ENCODE measurements at places on chromosomes 16 and 17. TPM values are rescaled to one million over a fixed set of nuclear protein-coding genes. Genes with fewer than 3 reads are reported as not detected.

- peaks cover 2% of the 10 kb centered on the region for H3K4me1 ChIP-seq
- no peak overlapping the region for H3K27ac ChIP-seq
- H3K36me3 ChIP-seq, result peaks cover 37% of the 10 kb centered on the region
- H3K4me3 ChIP-seq, result no peak overlapping the region
These were observed 37.6 kb downstream of the CTU2 start for GRCh38 chr16:88743693-88744576.

DNA sequence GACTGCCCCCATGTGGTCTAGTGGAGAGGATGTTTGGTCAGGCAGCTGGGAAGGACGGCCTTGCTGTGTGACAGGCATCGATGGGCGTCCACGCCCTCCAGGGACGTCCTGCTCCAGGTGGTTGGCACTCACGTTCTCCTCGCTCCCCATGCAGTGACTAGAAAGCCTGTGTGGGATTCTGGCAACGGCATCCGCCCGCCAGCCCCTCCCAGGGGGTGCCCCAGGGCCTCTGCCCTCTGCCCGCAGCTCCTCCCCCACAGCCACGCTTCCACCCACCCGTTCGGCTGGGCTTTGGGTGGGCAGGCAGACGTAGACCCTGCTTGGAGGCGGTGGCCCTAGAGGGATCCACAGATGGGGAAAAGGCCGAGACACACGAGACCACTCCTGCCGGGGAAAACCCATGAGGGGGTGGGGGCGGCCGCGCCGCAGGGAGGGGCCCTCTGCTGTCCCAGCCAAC is 4.7 kb upstream of the IL17C start:
- H3K4me1 ChIP-seq, result peaks cover 2% of the 10 kb centered on the region
- H3K27me3 ChIP-seq, result peaks cover 5% of the 10 kb centered on the region
- no peak overlapping the region for H3K27ac ChIP-seq
- H3K36me3 ChIP-seq, result peaks cover 13% of the 10 kb centered on the region

The SLC16A13 gene
- total RNA-seq, result 0.26 TPM

DNA sequence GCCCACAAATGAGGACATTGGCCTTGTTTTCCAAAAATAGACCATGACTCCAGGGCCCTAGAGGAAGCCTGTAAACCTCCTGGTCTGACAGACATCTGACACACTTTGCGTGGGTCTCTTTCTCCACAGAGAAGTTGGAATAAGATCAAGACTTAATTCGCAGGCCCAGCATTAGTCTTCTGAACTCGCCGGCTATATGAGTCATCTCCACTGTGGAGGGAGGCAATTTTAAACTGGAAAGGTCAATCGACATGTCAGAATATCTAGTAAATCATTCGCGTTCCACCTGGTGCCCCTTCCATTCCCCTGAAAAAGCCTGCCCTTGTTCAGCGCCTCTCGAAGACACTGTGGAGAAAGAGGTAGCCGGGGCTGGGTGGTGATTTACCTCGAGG is 140.1 kb downstream of the CLEC16A start:
- peaks cover 2% of the 10 kb centered on the region for H3K36me3 ChIP-seq
- no peaks in the 10 kb centered on the region for H3K27me3 ChIP-seq
- H3K27ac ChIP-seq, result peak overlapping the region; percentile 79
- peaks cover 62% of the 10 kb centered on the region for H3K4me1 ChIP-seq
- no peak overlapping the region for H3K4me3 ChIP-seq

GRCh38 chr16:28538733-28539596 is at the start of gene NUPR1:
Gene NUPR1 (minus strand): TSS chr16:28538974. CDS start chr16:28538907, 67 bp downstream.
- peak within 1 kb of the TSS; percentile 85 for H3K4me3 ChIP-seq
- H3K36me3 ChIP-seq, result peaks cover 5% of the 10 kb centered on the region
- H3K27ac ChIP-seq, result peak within 1 kb of the TSS; percentile 92
- peaks cover 10% of the 10 kb centered on the region for H3K4me1 ChIP-seq
- DNase-seq, result peak; percentile 99

DNA sequence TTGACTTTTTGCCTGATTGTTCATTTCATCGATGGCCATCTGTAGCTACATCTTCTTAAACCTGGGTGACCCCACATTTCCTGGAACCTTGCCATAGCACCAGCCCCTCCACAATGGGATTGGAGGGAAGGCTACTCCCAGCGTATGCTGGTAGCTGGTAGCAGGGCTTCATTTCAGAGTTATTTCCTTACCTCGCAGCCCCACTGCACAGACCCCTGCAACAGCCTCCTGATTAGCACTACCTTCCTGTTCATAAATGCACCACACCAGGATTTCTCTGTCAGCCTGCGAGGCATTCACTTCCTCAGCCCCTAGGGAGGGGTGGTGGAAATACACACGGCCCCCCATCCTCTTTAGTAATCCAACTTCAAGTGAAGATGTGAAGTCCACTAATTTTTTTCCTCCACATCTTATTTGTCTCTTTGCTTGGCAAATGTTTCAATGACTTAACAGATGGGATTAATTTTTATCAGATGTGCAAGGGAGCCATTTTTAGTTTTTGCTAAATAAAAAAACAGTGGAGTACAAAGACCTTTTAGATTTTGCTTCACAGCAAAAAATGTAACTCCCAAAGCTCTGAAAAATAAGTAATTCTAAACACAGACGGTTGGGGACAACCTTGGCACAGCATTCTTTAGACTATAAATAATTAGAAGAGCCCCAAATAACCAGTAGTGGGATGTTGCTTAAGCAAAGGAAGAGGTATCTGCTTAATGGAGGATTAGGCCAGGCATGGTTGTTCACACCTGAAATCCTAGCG is 76.6 kb downstream of the CLEC16A start:
- H3K4me1 ChIP-seq, result peaks cover 8% of the 10 kb centered on the region
- DNase-seq, result no peak
- H3K27ac ChIP-seq, result no peak overlapping the region
- no peaks in the 10 kb centered on the region for H3K27me3 ChIP-seq
- H3K4me3 ChIP-seq, result no peak overlapping the region

The BICDL2 gene
- total RNA-seq, result not detected

- H3K4me3 ChIP-seq, result no peak overlapping the region
- H3K4me1 ChIP-seq, result peaks cover 32% of the 10 kb centered on the region
- no peaks in the 10 kb centered on the region for H3K36me3 ChIP-seq
These were observed 3.3 kb downstream of the ABCC3 start for GRCh38 chr17:50637829-50638605.

The TMEM204 gene
- 10.3 TPM for total RNA-seq

The RNF222 gene
- not detected for total RNA-seq

DNA sequence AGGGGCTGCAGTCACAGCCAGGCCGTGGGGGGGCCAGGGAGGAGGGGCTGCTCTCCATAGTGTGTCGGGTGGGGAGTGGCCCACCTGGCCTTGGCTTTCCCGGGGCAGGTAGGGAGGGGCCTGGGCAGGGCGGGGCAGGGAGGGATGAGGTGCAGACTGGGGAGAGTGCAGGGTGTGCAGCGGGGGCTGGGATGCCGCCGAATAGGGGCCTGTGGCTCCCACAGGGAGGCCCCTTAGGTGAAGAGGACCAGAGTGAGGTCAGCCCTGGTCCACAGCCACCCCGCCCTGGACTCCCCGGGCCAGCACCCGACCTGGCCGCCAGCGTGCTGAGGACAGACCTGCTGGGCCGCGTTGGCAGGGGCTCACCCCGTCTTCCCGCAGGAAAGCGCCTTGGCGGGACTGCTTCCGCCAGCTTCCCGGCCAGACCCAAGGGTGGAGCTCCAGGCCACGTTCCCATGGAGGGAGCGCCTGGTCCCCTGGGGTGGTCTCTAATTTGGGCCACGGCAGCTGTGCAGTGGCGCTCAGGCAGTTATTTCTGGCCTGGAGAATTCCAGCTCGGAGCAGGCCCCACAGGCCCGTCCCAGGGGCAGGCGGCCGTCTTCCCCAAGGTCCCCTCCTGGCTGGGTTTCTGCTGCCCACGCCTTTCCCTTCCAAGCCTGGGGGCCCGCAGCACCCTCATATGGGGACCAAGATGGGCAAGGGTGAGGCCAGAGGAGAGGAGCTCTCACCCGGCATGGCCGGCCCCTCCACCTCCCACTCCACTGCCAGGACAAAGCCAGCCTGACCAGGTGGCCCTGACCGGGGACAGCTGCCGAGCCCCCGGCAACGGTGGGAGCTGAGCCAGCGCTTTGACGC is 27.9 kb downstream of the CACNA1H start:
- H3K4me1 ChIP-seq, result peaks cover 9% of the 10 kb centered on the region
- no peaks in the 10 kb centered on the region for H3K27me3 ChIP-seq

DNA sequence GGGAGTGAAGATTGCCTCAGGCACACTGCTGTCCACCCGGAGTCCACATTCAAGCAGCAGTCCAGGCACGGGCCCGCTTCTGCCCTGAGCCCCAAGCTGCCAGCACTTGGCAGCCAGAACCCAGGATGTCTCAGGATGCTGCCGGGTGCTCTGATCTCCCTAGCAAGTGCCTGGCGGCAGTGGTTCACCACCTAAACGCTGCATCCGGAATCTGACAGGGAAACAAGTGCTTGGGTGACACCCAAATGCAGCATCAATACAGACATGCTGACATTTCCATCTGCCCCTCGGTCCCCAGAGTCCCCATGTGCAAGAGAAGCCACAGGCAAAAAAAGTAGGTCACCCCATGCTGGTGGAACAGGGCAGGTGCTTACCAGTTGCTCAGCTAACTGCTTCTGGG is 197.1 kb upstream of the RPL38 start:
- H3K27me3 ChIP-seq, result no peaks in the 10 kb centered on the region
- H3K4me3 ChIP-seq, result no peak overlapping the region
- H3K4me1 ChIP-seq, result no peaks in the 10 kb centered on the region
- H3K36me3 ChIP-seq, result no peaks in the 10 kb centered on the region

The GALR2 gene
- not detected for total RNA-seq

All from fibroblast of lung (primary cell).